ENCODE measurements at places on chromosomes 1 and 21. TPM values are rescaled to one million over a fixed set of nuclear protein-coding genes. Genes with fewer than 3 reads are reported as not detected.

ZBTB7B gene
- 72.0 TPM for total RNA-seq

ELOVL1 gene
- 99.8 TPM for total RNA-seq

A3GALT2 gene
- total RNA-seq: not detected

NUP210L gene
- 1.7 TPM for total RNA-seq

LCE2C gene
- total RNA-seq: not detected

DNA sequence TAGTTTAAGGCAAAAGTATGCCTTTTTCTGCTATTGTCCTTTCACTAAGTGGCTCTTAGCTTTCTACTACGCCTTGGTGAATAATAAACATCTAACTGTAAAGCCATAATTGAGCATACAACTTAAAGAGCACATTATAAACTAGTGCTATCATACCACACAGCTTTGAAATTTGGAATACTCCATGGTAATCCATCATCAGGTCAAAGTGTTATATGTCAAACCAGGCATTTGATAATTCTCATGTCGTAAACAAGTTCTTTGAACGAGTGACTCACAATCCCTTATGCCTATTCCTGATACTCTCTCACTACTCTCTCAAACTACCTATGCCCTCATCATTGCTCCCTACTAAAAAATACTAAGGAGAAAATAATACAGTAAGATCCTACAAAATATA, 60.3 kb upstream of the FMN2 start:
- no peaks in the 10 kb centered on the region for H3K4me1 ChIP-seq
- H3K4me3 ChIP-seq: no peak overlapping the region
- no peaks in the 10 kb centered on the region for H3K27me3 ChIP-seq
- no peak for DNase-seq

DNA sequence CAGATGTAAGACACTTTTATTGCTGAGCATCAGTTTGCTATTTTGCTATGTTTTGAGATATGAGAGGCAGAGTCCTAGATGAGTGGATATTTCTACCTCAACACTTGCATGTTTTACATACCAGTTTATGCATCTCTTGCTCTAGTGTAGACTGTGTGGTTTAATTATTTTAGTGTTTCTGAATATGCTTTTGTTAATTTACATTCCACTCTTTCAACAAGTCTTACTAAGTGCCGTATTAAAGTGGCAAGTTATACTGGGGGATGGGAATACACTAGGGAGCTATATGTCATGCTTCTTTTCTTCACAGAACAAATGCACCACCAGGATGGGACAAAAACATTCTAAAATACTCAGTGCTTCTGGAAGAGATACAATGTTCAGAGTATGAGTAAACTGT, 507.7 kb upstream of the PRMT6 start:
- H3K27ac ChIP-seq: no peak overlapping the region
- no peaks in the 10 kb centered on the region for H3K4me1 ChIP-seq
- no peaks in the 10 kb centered on the region for H3K27me3 ChIP-seq
- DNase-seq: no peak

DNA sequence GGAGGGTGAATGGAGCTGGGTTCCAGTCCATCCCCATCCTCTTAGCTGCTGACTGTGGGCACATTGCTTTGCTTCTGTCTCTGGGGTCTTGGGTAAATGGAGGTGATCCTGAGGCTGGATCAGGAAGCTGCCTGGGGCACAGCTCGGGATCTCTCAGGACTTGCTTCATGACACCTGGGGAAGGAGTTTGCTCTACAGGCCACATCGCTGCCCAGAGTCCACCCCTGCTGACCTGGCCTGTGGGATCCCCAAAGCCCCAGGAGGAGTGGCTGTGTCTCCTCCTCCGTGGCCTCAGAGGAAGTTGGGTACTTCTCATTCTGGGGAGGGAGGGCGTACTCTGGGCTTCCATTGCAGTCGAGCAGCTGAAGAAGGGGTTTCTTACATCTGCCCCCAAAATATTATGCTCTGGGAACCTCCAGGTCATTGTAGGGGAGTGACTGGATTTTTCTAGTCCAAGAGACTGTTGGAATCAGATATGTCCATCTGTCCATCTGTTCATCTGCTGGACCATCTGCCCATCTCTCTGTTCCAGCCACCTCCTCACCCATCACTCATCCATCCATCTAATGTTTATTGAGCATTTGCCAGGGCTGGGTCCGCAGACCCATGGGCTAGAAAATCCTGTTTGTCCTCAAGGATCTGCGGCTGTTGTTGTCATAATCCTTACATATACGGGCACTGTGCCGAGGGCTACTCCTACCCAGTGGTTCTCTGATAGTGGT, 45.9 kb downstream of the ARHGEF10L start:
- peaks cover 43% of the 10 kb centered on the region for H3K4me1 ChIP-seq
- no peaks in the 10 kb centered on the region for H3K36me3 ChIP-seq
- no peak for DNase-seq
- no peak overlapping the region for H3K27ac ChIP-seq
- no peaks in the 10 kb centered on the region for H3K27me3 ChIP-seq
